ENCODE measurements at places on chromosomes 7 and 10. TPM values are rescaled to one million over a fixed set of nuclear protein-coding genes. Genes with fewer than 3 reads are reported as not detected.

The ADAM22 gene
- total RNA-seq, result 0.82 TPM

DNA sequence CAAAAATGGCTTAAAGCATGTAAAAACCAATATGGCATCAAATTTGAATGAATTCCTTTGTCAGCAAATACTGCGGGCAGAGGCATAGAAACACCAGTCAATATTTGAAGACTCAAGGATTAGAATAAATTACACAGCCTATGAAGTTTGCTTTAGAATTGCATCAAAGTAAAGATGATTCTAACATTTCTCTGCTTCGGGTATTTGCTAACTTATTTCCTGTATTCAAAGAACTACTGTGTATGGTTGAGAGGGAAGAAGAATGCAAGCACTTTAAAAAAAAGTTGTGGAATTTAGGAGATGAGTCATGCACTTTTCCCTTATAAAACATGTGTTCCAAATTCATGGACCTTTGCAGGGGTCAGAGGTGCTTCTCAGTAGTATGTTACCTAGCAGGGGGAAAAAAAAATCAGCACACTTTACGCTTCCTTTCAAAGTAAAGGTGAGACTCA is 90.1 kb downstream of the PIP4K2A start:
- H3K36me3 ChIP-seq, result no peaks in the 10 kb centered on the region
- no peak for ATAC-seq
- peak overlapping the region; percentile 81 for H3K4me3 ChIP-seq
- H3K4me1 ChIP-seq, result peaks cover 62% of the 10 kb centered on the region

GRCh38 chr10:126911301-126911700 is 6.1 kb downstream of the DOCK1 start:
- ATAC-seq, result no peak
- no peak overlapping the region for H3K27ac ChIP-seq
- H3K4me3 ChIP-seq, result no peak overlapping the region
- H3K4me1 ChIP-seq, result no peaks in the 10 kb centered on the region

DNA sequence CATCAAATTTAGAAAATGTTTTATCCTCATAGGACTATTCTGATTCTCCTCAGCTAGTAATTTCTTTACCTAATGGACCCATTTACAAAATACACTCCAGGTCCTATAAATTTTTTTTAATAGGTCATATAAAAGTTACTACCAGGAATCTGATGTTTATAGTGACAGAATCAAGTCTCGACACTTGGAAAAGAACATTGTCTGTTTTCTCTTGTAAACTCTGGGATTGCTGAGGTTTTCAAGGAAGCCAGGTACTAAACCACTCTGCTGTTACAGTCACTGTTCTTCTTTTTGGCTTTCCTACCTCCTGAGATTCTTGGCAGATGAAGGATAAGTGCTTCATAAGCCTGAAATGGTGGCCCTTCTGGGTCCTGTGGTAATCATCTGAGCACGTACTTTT is 493.1 kb downstream of the AUTS2 start:
- no peaks in the 10 kb centered on the region for H3K4me1 ChIP-seq
- H3K27me3 ChIP-seq, result no peaks in the 10 kb centered on the region
- no peak overlapping the region for H3K27ac ChIP-seq
- no peak overlapping the region for H3K4me3 ChIP-seq
- H3K36me3 ChIP-seq, result no peaks in the 10 kb centered on the region

The TRIM50 gene
- not detected for total RNA-seq

DNA sequence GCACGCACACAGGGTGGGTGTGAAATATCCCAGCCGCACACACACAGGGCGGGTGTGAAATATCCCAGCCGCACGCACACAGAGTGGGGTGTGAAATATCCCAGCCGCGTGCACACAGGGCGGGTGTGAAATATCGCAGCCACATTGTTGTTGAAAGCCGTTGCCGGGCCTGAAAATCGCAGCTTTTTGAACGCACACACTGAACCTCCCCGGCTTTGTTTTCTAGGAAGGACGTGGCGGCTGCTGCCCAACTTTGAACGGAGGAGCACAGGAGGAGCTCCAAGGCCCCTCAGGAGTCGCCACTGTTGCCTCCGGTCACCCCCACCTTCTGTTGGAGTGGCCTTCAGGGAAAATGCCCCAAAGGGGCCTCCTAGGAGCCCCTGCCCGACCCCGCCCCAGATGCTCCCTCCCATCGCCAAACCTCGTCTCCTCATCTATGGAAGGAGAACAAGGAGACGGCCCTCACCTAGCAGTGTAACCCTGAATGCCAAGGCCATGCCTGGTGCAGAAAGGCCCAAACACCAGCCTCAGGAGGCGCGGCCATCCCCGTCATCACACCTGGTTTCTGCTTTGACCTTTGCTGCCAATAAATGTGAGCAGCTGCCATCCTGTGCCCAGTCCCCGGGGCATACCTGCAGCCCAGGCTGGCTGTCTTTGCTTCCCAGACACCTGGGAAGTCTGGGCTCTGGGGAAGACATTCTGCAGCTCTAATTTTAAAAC is 318.6 kb downstream of the PTPRN2 start:
- no peak overlapping the region for H3K4me3 ChIP-seq
- no peak overlapping the region for H3K27ac ChIP-seq
- no peaks in the 10 kb centered on the region for H3K36me3 ChIP-seq
- H3K4me1 ChIP-seq, result no peaks in the 10 kb centered on the region
- H3K27me3 ChIP-seq, result no peaks in the 10 kb centered on the region
- no peak for ATAC-seq

DNA sequence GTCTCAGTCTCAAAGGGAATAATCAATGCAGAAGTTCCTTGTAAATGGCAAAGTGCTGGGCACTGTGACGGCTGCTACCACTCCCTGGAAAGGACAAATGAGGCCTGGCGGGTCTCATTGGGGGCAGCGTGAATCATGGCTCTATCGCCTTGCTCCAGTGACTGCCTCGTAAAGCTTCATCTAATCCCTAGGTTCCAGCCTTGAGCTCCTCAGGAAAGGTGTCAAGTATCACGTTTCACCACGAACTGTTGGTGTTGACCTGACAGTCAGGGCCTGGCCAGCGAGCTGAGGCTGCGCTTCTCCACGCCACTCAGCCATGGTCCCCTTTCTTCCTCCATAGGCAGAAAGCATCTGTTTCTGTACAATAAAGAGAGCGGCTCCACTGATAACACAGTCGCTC is 126.7 kb upstream of the ZNF32 start:
- peaks cover 9% of the 10 kb centered on the region for H3K27me3 ChIP-seq
- no peak overlapping the region for H3K27ac ChIP-seq
- no peak overlapping the region for H3K4me3 ChIP-seq
- no peaks in the 10 kb centered on the region for H3K4me1 ChIP-seq
- ATAC-seq, result no peak

The ENTPD1 gene
- total RNA-seq, result 36.3 TPM

The STEAP2 gene
- total RNA-seq, result 0.24 TPM

DNA sequence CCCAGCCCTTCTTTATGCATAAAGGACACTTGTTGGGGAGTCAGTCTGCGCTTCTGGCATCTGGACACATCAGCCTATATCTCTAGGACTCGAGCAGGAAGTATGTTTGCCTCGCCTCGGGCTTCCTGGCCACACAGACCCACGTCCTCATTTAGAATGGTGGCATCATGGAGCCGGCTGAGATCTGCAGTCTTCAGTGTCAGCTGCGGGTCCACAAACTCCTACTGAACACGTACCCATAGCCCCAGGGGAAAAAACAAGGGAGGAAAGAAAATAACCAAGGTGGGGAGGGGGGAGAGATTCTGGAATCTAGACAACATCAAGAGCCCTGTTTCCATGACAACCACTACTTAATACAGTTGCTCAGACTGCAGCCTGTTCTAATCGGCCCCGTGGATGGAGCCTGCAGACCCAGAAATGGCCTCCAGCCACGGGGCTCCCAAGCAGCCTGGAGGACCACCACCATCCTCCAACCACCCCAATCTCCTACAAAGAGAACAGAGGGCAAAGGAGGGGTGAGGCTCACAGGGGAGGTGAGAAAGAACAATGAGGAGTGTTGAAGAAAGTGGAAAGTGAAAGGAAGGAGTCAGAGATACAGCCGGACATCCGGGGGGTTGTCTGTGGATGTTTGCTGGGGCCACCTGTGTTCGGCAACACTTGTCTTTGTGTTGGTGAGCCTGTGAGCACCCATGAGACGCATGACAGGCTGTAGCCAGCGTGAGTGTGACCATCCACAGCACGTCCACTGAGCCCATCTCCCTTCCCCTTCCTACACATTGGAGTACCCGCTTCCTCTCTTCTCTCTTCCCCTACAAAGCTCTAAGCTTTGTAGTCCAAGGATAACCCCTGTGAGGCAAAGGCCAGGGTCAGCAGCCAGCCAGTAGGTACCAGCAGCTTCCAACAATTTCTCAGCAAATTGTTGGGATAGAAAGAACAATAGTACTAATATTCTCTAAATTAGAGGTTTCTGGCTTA is 141.0 kb downstream of the PLXNA4 start:
- ATAC-seq, result no peak
- peak overlapping the region; percentile 84 for H3K27ac ChIP-seq
- peaks cover 72% of the 10 kb centered on the region for H3K4me1 ChIP-seq

- H3K4me3 ChIP-seq, result no peak overlapping the region
- ATAC-seq, result no peak
- no peaks in the 10 kb centered on the region for H3K36me3 ChIP-seq
- no peaks in the 10 kb centered on the region for H3K27me3 ChIP-seq
- peaks cover 8% of the 10 kb centered on the region for H3K4me1 ChIP-seq
These were observed 48.9 kb downstream of the LRGUK start for GRCh38 chr7:134176037-134176350.

DNA sequence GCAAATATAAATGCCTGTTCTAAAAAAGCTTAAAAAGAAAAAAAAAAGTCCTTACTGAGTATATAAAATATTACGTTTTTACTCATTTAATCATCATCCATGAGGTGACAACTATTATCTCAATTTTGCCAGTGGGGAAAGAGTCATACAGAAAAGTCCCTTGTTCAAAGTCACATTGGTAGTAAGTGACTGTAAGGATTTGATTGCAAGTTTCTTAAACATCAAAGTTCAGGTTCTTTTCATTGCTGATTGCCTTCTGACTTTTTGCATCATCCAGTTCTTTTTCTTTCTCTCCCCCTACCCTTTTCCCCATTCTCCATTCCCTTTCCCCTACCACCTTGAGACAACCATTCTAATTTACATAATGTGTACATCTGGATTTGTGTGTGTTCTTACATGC is 363.3 kb downstream of the NRG3 start:
- H3K4me1 ChIP-seq, result no peaks in the 10 kb centered on the region
- no peaks in the 10 kb centered on the region for H3K36me3 ChIP-seq
- no peak for ATAC-seq
- no peak overlapping the region for H3K27ac ChIP-seq

Measured in activated T-helper 17 cell treated with anti-CD3 and anti-CD28 coated beads, Interleukin-2, amount 50 U/mL, for 72 hours (primary cell).